ENCODE measurements at places on chromosomes 6 and 20.

DNA sequence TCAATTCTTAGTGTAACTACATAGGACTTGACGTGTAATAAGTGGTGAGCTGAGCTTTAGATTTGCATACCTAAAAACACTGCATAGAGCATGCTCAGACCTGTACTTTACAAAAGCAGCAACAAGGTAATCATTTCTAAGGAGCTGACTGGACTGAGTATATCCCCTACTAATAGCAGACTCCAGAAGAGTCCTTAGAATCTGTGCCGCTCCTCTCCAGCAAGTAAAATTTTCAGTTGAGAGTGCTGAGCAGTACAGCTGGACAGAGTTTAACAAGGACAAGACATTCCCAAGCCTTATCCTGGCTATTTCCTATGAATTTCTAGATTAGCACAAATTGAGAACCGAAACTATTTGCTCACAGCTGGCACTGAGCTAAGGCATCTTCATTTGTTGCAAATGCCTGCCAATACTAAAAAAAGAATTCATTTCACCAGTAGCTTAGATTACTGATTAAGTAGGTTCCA lies 26.1 kb upstream of the KLHL31 start:
- no peak for DNase-seq

GRCh38 chr6:137944793-137945498 lies 77.9 kb downstream of the TNFAIP3 start:
- no peak for DNase-seq

GRCh38 chr6:89215391-89215790 lies 1.8 kb downstream of the GABRR1 start:
- DNase-seq, result no peak

DNA sequence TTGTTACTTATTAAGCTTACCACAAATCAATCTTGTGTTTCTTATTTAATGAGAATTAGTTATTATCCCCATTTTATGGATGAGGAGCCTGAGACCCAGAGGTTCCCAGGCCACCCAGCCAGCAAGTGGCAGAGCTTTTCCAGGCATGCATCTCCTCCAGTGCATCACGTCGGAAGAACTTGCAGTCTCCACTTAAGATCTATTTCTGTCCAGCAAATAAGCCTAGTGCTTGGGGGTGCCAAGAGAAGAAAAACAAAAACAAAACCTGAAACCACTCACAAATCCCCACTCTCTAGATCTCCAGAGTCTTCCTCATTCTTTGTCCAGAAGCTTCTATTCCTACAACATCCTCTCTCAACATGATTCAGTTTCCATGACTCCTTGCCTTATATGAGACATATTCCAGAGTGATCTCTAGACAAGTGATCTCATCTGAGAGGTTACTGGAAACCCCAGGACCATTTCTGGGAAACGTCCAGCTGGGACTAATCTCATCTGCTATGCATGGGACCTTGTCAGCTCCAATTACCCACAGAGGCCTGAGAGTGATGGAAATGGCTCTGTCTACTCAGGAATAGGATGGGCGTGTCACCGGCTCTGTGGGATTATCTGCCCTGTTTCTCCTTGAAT lies 4.1 kb downstream of the GUCA1B start:
- no peak for DNase-seq

DNA sequence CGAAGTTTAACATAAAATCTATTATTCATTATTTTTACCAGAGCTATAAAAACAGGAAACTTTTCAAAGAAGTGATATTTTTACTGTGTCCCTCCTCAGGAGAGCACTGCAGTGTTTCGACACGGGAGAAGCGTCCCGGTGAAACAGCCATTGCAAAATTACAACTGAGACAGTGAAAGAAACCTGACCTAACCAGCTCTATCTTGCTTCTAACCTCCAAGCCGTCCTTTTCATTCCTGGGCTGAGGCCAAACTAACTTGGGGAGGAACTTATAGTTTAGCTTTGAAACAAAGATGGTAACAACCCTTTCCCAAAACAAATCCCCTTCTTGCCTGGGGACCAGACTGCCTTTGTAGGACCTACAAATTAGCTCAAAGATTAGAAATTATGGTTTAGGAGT lies 79.2 kb downstream of the WDR27 start:
- DNase-seq, result no peak

DNA sequence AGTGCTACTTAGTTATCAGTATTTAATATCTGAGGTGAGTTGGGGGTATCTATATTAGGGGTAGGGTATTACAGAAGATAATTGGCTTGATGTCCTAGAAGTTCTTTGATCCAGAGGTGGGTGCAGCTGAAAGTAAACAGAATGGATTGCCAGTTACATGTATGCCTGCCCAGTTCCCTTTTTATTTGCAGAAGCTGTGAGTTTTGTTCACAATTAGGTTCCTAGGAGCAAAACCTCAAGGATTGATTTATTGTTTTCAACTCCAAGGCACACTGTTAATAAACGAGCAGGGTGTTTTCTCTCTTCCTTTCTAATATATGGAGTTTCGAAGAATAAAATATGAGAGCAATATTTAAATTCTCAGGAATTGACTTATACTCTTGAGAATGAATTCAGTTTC lies 129.0 kb downstream of the SULF2 start:
- no peak for DNase-seq

DNA sequence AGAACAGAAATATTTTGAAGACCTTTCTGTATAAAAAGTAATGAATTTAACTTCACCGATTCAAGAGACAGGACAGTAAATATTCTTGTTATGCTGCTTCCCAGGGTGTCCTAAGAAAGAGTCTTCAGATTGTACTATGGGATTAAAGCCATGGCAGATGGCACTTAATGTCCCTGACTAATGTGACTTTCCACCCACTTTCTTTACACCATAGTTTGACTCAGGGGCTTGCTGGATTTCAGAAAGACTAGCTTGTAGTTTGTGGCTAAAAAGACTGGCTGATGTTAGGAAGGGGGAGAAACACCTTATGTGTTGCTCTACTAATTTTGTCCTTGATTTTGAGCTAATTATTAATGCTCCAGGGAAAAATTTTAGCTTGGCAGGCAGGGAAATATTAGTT lies 75.9 kb downstream of the UTRN start:
- DNase-seq, result no peak

DNA sequence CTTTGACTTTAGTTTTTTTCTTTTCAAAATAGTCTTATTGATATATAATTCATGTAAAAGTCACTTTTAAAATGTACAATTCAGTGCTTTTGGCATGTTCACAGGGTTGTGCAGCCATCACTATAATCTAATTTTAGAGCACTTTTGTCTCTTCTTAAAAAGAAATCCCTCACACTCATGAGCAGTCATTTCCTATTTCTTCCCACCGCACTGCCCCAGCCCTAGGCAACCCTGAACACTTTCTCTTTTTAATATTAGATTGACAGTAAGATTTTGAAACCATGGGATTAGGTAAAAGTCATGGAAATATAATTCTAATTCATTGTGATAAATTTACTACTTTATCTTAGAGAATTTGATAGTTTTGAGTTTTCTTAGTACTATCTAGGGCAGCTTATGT lies 309.4 kb downstream of the UTRN start:
- DNase-seq, result no peak

DNA sequence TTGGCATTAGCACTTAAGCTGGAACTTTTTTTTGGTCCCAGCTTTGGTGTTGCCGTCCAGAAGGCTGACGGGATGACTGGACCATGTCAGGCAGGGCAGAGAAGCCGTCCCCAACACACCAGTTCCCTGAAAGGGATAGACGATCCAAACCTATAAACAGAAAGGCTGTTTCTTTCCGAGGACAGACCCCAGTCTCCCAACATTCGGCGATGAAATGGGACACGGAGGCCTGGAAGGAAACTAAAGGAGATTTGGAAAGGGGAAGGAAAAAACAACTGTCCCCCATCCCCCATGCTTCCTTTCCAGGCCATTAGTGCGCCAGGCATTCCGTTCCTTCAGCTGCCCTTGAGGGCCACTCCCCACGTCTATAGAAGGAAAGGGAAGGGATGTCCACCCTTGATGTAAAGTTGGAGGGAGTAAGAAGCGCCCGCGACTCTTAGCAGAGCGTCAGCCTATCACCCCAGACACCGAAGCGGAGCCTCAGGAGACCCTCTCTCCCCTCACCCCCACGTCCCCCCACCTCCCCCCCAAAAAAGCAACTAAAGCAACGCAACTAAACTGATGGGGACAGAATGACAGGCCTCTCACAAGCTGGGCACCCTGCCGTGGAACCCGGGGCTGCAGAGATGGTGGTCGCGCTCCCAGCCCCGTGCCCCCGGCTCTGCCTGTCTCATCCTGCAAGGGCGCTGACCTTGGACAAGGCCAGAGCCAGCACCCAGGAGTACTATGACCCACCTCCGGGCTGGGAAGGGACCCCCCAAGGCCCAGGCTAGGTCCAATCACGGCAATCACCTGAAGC lies 638 bp downstream of the BLCAP start:
- no peak for DNase-seq

- DNase-seq, result no peak
These were observed 59.7 kb upstream of the SNX9 start for GRCh38 chr6:157763129-157763903.

DNA sequence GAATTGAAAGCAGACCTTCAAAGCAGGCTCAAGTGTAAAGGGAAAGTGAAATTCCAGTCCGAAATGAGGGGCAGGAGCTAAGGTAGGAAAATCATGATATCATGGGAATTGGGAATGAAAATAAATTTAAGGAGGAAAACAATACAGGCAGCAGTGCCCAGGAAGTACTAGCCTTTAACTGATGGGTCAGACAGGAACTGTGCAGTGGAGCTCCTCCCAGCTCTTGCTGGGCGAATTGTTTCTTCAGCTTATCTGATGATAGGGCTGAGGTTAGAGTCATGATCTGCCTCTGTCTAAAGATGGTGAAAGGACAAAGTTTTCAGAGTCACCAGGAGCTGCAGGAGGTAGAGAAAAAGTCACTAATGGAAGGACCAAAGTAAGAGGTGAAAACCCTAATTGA lies 457.9 kb upstream of the PTCHD4 start:
- no peak for DNase-seq

- DNase-seq, result no peak
These were observed 29.2 kb upstream of the DST start for GRCh38 chr6:56671651-56672461.

Data from thoracic aorta (tissue), 2 donors.